Dermis lymphatic vessel endothelial cell (primary cell): ENCODE measurements at places on chromosomes 7 and 10. TPM values are rescaled to one million over a fixed set of nuclear protein-coding genes. Genes with fewer than 3 reads are reported as not detected.

MYH16 gene
- total RNA-seq, result not detected in 2 replicates

EVX1 gene
- total RNA-seq, result not detected in 2 replicates

PRF1 gene
- not detected in 2 replicates for total RNA-seq

TEX36 gene
- total RNA-seq, result not detected in 2 replicates

FKBP6 gene
- total RNA-seq, result not detected in 2 replicates

SPDYE5 gene
- total RNA-seq, result not detected in 2 replicates

ANKRD61 gene
- total RNA-seq, result under 0.01 and 0.09 TPM in 2 replicates

FAM131B gene
- 0.09 and 0.11 TPM in 2 replicates for total RNA-seq

TMEM140 gene
- 35.5 and 45.4 TPM in 2 replicates for total RNA-seq

HOXA11 gene
- 0.09 and 0.11 TPM in 2 replicates for total RNA-seq
